Coronary artery (tissue), 2 donors: ENCODE measurements at places on chromosomes 11 and 22.

DNA sequence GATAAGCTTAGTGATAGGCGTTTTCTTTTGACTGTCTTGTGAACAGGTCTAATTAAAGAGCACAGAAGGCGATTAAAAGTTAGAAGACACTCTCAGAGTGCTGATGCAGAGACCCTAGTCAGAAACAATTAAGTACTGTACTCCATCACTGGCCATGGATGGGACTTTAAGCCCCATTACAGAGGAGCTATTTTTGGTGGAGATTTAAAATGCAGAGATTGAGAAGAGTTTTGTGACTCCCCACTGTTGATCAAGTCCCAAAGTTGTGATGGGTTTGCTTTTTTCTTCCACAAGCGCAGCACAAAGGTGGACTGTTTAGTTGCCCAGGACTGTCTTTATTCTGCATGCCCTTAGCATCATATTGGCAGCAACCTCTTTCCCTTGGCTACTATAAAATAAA is 978 bp downstream of the LUZP2 start:
- DNase-seq = no peak

DNA sequence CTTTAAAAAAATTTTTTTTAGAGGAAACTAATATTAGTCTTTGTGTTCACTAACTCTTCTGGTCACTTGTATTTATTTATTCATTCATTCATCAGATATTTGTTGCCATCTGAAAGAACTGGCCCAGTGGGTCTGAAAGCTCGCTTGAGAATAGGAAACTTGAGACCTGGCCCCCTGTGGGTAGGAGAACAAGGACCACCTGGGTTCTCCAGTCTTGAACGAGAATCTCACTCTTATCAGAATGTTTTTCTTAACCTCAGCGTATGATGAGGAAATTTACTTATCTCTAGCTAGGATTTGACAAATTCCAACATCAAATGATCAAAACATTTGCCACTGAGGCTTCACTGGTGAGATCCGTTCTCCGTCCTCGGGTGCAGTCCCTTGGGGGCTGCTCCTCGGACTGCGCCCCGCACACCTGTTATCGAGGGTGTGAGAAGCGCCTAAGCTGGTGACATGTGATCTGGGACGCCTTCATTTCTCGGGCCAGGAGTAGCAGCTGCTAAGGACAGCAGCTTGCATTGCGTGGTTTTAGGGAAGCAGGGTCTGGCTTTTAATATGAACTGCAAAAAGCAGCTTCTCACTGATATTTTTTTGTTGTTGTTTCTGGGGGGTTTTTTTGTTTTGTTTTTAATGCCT is 6.3 kb downstream of the C22orf31 start:
- DNase-seq = no peak

DNA sequence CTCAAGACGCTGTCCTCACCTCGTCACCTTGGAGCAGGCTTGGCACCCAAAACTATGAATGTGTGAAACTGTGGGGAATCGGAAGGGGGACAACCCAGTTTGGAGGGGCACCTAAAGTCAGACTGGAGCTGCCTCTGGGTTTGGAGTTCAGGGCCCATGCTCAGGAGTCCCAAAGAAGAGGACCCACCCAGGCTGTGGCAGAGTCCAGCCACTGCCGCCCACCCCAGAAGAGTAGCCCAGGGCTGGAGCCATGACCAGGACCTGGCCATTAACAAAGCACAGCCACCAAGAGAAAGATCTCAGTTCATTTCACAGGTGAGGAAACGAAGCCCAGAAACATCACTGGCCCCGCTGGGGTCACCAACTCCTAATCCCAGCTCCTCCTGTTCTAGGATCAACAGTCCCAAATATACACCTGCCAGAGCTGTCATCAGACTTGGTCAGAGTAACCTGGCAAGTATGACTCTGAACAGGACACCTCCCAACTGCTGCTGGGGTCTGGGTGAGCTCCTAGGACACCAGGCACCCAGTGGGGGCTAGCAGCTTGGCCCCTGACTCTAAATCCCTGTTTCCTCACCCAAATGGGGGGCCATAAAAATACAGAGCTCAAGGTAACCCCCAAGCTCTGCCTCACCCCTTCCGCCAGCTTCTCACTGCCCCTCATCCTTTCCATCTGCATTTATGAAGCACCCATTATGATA is 2.7 kb downstream of the RAB3IL1 start:
- DNase-seq = no peak

- no peak for DNase-seq
These were observed 25.0 kb downstream of the ARHGAP1 start for GRCh38 chr11:46675288-46675851.

GRCh38 chr11:128909438-128910125 is 18.4 kb downstream of the KCNJ5 start:
- DNase-seq = no peak

GRCh38 chr11:59555601-59556114 is 44.3 kb downstream of the OR4D9 start:
- no peak for DNase-seq

DNA sequence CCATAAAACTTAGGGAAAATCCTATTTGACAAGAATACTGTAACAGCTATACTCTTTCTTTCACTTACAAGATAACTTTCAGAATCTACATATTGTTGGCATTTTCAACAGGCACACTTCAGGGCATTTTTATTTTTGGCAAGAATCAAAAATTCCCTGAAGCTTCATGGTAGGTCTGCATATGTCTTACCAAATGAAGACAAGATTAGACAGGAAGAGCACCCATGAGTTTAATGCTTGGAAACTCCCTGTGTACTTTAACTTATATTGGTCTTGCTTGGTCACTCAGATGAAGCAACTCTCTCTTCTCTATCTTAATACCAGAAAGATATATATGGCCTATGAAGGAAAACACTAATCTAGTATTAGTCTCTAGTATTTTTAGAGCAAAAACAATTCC is 137.7 kb downstream of the ATG16L2 start:
- DNase-seq = no peak

- no peak for DNase-seq
These were observed 112.5 kb upstream of the ANO3 start for GRCh38 chr11:26219183-26220117.

DNA sequence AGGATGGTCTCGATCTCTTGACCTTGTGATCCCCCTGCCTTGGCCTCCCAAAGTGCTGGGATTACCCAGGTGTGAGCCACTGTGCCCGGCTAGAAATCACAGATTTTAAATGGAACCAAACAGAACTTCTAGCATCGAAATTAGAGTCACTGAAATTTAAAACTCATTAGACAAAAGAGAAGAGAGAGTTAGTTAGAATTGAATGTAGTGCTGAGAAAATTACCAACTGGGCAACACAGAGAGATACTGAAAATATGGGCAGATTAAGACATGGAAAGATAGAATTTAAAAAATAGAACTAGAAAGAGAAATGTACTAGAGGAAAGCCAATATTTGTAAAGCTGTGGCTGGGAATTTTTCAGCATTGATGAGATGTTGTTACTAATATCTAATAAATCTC is 217.9 kb downstream of the TBC1D22A start:
- DNase-seq = no peak

DNA sequence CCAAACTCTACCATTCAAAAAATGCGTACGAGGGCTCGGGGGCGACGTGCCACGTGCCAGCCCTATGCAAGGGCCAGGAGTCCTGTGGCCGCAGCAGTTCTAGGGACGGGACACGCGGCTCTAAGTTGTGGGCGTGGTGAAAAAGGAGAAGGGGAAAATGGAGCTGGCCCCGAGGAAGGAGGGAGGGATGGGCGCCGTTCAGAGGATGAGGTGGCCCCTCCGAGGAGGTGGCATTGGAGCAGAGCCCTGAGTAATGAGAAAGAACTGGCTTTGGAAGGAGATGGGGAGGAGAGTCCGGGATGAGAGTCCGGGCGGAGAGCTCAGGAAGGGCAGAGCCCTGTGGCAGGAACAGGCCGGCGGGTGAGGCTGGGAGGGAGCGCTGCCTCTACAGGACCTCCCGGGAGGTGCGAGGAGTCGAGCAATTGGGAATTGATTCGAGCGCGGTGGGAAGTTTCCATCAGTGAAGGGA is 21.0 kb downstream of the OTUB1 start:
- DNase-seq = no peak

DNA sequence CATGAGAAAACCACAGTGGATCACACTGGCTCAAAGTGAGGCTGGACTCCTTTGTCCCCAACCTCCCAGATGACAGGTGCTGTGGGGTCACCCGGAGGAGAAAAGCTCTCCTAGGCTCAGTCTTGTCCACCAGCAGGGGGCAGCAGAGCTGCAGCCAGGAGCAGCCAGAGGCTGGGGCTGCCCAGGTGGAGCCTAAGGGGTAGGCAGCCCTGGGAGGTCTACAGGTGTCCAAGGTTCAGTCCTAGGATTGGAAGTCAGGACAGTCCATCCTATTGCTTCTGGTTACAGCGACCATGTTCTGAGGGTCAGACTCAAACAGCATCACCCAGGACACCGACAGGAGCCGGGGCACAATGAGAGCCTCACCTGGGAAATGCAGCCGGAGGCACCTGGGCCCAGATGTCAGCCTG is 77.6 kb upstream of the IGLL5 start:
- DNase-seq = no peak

GRCh38 chr11:66277471-66278362 is at the start of gene CNIH2:
TSS of gene CNIH2 (plus strand) at chr11:66278175. CDS start at chr11:66278457, 282 bp downstream.
- no peak for DNase-seq
